ENCODE measurements at places on chromosomes 12 and 14.

GRCh38 chr12:111304642-111305071 lies 64.2 kb downstream of the PHETA1 start:
- no peak for DNase-seq

GRCh38 chr12:65184176-65184857 lies 14.9 kb downstream of the LEMD3 start:
- DNase-seq = no peak

DNA sequence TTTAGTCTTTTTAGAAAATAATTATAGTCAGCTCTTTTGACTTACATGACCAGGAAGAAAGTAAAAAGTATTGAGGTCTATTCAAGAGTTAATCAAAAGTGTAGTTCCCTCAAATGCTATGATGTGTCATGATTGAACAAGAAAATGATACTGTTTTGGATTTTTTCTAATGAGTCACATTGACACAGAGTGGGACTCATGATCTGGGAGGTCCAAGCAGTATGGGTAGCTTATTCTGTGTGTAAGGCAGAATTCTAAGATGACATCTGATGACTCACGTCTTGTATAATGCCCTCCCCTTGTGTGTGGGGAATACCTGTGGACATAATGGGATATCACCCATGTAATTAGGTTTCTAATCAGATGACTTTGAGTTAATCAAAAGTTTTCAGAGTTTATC lies 178.1 kb upstream of the DDHD1 start:
- DNase-seq = peak; percentile 77

DNA sequence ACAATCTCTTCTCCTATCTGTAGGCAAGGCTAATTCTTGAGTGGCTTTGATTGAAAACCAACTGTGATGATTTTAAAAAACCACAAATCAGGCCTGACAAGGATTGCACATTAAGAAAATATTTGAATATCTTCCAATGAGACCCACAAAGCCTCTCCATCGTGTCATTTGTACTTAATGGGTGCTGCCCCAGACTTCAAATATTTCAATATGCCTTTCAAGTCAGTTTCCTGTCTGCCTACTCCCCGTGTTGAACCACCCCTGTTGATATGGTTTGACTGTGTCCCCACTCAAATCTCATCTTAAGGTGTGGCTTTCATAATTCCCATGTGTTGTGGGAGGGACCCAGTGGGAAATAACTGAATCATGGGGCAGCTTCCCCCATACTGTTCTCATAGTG lies 159.7 kb upstream of the EGLN3 start:
- DNase-seq = peak; percentile 63

- DNase-seq = no peak
These were observed 20.3 kb downstream of the SLC8A3 start for GRCh38 chr14:70168406-70168805.

GRCh38 chr12:120534703-120535655 lies 823 bp downstream of the RNF10 start:
- DNase-seq = peak; percentile 88

DNA sequence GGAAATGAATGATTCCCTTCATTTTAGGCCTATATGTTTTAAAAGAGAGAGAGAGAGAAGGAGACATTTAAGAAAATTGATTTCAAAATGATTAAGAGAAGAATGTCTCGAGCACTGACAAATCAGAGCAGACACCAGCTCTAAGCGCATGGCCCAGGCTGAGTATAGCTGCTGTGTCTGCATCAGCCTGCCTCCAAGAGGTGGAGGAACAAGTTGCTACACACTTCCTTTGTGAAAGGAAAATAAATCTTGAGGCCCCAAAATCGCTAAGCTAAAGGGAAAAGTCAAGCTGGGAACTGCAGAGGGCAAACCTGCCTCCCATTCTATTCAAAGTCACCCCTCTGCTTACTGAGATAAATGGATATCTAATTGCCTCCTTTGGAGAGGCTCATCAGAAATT lies 728.7 kb upstream of the TMEM132C start:
- DNase-seq = no peak

DNA sequence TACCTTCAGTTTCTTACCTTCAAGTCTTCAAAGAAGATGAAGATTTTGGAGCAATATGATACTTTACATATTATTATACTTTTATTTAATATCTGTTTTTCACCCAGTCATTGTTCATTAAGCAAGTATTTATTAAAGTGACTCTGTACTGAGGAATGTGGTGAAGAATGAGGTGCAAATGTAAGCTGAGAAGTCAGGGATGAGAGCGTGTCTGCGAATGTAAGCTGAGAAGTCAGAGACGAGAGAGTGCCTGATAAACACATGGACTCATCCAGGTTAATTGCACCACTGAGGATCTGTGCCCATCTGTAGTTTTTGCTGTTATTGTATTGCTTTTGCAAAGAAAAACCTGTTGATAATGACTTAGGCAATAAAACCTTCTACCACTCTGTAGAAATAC lies 211.9 kb upstream of the FAR2 start:
- peak; percentile 90 for DNase-seq

DNA sequence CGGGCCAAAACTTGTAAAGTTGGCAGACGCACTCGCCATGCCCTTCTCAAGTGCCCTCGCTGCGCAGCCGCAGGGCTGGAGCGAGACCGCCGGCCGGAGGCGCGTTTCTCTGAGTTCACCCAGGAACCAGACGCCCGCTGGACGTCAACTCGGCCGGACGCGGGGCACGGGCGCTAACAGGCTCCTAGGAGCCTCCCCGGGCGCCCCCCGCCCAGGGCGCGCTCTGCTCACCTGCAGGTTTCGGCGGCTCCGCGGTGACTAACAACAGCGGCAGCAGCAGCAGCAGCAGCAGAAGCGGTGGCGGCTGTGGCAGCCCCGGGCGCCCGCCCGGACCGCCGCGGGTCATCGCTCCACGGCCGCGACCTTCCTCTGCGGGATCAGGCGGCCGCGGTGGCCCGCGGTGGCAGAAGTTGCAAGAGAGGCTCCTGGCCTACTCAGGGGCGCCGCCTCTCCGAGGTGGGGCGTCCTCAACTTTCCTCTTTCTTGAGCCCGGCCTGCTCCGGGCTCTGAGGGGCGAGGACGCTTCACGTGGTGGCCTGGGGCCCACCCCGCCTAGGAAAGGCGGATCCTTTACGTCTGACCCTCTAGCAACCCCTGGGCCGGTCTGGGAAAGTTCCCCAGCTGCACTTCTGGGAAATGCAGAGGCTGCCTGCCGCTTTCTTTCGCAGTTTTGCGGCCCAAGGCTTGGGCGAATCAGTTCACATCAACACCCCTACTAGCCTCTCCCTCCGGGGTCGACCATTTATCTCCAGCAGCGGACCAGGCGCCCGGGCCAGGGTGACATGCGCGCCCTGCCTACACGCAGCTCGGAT lies at the start of gene PLBD1:
PLBD1 (minus strand) TSS at position 533 of the 812 bp plus-strand sequence; CDS start at position 346, 187 bp downstream.
- DNase-seq = peak; percentile 10

DNA sequence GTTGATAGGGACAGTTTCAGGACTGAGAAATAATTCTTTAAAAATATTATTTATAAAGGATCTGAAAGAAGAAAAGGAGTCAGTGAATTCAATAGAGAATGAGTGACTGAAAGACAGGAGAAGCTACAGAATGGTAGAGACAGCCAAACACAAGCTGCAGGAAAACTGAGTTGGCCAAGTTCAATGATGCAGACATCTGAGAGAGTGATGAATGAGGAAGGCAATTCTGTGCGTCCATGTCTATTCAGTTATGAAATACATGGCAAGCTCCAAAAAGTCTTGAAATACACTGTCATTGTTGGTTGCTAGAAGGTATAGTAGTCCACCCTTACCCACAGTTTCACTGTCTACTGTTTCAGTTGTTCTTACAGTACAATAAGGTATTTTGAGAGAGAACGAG lies 6.8 kb downstream of the LRRC74A start:
- no peak for DNase-seq

- DNase-seq = no peak
These were observed 134.6 kb downstream of the SLC25A21 start for GRCh38 chr14:37037636-37038387.

DNA sequence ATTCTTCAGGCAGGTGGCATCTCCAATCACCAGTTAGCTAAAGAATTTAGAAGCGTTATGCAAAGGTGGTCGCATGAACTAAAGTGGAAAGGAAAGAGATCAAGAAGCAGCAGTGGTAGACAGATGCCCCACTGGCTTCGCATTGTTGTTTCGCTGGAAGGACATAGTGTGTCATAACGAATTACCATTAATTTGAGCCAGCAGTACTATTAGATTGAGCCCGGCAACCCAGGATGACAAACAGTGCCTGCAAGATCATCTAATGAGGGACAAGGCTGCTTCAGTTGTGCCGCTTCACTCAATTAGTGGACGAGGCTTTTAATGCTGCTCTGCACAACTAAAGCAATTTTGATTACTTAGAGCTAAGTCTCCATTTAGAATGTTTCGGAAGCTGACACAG lies 274.5 kb upstream of the SOX5 start:
- DNase-seq = no peak

- no peak for DNase-seq
These were observed 13.7 kb downstream of the PFKM start for GRCh38 chr12:48132826-48133225.

GRCh38 chr12:92134638-92135274 lies 10.9 kb downstream of the BTG1 start:
- DNase-seq = peak; percentile 75

DNA sequence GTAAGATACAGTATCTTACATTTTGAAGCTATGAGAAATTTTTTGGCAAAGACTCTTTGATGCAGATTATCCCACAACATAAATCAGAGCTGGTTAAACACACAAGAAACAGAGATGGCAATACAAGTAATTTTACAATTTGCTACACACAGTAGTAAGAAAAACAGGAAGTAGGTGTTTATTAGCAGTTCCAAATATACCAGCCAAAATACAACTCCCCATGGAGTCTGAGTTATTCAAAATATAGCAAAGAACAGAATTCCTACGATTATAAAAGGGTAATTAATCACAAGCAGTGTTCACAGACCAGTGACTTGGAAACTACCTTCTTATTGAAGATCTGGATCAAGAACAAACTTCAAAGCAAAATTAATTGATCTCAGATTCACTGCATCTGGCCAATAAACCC lies 83.9 kb downstream of the BMP4 start:
- peak; percentile 77 for DNase-seq

DNA sequence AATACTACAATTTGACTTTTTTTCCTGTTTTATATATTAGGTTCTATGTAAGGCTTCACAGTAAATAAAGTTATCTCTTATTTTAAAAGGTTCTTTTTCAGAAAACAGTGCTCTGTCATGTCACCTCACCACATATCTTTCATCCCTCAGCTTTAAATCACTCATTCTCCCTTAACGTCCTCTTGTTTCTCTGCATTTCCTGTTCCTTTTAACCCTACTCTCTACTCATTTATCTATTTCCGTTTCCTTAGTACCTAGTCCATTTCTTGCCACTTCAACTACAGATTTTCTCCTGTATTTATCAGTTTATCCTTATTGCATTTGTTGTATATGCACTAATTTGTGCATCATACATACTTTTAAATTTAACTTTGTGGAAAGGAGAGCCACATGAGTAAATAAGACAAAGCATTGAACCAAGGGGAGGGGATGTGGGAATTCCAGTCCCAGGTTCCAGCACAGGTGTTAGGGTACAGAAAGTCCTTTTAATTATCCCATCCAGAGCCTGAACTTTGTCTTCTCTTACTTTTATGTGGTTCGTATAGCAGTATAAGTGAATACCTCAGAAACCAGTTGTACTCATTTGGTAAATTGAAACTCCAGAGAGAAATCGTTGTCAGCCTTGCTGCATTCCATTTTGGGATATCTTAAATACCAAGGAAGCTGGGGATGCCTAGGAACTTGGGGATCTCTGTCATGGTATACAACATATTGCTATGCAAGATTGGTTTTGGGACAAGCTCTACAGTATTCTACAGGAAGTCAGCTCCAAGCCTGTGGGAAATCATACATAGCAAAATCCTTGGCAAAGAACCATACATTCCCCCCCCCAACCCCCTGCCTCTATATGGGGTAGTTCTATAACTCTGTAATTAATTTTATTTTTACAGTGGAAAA lies 120.5 kb downstream of the DIP2B start:
- no peak for DNase-seq

- DNase-seq = no peak
These were observed 172.8 kb upstream of the BCL2L14 start for GRCh38 chr12:11897923-11898322.

All from astrocyte (in vitro differentiated cells and primary cell).